ENCODE measurements at places on chromosomes 11 and 22.

- no peak overlapping the region for H3K4me3 ChIP-seq
- no peaks in the 10 kb centered on the region for H3K4me1 ChIP-seq
- H3K36me3 ChIP-seq: no peaks in the 10 kb centered on the region
- no peak for DNase-seq
- no peaks in the 10 kb centered on the region for H3K27me3 ChIP-seq
These were observed 78.4 kb downstream of the NAV2 start for GRCh38 chr11:19790831-19791552.

DNA sequence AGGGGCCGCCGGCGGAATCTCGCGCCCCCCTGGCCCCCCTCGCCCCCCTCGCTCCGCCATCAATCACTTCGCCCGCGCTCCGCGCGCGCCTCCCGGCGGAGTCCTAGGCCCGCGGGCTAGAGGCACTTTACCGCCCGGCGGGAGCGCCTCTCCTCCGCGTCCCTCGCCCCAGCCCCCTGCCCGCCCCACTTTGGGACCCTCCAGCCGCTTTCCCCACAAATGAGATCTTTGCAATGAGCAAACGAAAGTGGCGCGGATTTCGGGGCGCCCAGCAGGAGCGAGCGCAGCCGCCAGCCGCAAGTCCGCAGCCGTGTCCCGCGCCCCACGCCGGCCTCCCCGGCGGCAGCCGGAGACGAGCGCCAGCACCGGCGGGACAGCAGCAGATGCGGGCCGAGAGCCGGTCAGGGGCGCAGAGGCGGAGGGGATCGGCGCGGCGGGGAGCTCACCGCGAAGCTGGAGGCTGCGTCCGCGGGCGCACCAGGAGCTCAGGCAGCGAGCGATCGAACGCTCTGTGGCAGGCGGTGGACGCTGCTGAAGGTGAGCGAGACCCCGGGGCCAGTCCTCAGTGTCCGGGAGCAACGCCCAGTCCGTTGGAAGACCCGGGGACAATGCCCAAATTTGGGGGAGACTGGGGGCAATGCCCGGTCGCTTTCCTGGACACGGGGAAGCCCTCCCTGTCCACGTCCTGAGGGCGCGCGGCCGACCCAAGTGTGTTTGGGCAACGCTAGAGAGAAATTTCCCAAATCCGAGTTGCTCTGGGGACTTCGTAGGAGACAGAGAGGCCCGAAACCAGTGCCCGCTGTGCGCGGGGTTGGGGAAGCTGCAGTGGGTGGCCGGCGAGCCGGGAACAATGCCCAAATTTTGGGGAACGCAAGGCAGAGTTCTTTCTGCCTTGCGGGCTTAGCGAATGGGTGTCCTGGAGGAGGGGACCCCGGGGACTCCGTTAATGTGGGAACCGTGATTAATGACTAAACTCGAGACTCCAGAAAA is 1.5 kb upstream of the IGF2 start:
- no peak for DNase-seq
- H3K27me3 ChIP-seq: peaks cover 72% of the 10 kb centered on the region
- no peak overlapping the region for H3K4me3 ChIP-seq
- peaks cover 32% of the 10 kb centered on the region for H3K4me1 ChIP-seq
- H3K27ac ChIP-seq: no peak overlapping the region
- H3K36me3 ChIP-seq: no peaks in the 10 kb centered on the region

DNA sequence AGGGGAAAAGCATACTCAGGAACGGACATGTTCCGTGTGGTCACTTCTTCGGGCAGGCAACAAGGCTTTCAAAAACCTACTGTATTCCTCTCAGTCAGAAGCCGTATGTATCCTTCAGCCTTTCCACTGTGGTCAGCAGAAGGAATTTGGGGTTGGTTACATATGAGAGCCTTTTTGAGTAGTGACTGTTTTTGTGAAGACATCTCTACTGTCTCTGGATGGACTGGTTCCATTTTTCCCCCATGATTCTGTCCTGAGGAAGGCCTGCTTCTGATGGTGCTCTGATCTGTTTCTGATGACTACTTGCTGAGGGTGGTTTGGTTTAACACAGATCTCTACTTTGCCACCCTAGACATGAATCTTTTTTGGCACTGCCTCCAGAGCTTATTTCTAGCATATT is 63.7 kb upstream of the HORMAD2 start:
- no peak overlapping the region for H3K27ac ChIP-seq
- no peaks in the 10 kb centered on the region for H3K4me1 ChIP-seq
- H3K4me3 ChIP-seq: no peak overlapping the region
- peaks cover 86% of the 10 kb centered on the region for H3K36me3 ChIP-seq

DNA sequence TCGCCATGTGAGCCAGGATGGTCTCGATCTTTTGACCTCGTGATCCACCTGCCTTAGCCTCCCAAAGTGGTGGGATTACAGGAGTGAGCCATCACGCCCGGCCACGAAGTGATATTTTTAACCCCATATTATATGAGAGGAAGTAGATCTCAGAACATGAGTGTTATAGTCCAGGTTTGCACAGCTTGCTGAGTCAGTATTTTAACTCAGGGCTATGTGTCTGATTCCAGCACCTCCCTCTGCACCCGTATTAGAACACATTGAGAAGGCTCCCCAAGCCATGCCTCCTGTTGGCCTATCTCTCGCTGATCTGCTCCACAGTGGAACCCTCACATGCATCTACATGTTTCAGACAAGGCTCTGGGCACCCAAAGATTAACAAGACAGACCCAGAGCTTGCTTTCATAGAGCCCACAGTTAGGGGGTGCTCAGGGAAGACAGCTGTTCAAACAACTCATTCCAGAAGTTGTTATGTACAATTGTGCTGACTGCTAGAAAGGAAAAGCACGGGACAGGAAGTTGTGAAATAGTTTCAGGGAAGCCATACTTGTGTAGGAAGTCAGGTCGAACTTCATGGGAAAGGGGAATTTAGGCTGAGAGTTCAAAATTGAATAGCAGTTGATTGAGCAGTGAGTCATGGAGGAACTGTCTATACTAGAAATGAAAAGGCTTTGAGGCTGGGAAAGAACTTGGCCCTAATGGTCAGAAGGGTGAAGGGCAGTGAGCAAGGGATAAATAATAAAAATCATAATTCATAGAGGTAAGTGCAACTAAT is 49.3 kb upstream of the CLPB start:
- no peak overlapping the region for H3K27ac ChIP-seq
- no peak overlapping the region for H3K4me3 ChIP-seq
- H3K4me1 ChIP-seq: no peaks in the 10 kb centered on the region
- no peaks in the 10 kb centered on the region for H3K36me3 ChIP-seq
- H3K27me3 ChIP-seq: no peaks in the 10 kb centered on the region
- no peak for DNase-seq

GRCh38 chr11:70501051-70501901 is 102.9 kb downstream of the CTTN start:
- no peak for DNase-seq
- no peak overlapping the region for H3K4me3 ChIP-seq
- H3K27me3 ChIP-seq: no peaks in the 10 kb centered on the region
- H3K36me3 ChIP-seq: no peaks in the 10 kb centered on the region
- no peak overlapping the region for H3K27ac ChIP-seq
- H3K4me1 ChIP-seq: no peaks in the 10 kb centered on the region

DNA sequence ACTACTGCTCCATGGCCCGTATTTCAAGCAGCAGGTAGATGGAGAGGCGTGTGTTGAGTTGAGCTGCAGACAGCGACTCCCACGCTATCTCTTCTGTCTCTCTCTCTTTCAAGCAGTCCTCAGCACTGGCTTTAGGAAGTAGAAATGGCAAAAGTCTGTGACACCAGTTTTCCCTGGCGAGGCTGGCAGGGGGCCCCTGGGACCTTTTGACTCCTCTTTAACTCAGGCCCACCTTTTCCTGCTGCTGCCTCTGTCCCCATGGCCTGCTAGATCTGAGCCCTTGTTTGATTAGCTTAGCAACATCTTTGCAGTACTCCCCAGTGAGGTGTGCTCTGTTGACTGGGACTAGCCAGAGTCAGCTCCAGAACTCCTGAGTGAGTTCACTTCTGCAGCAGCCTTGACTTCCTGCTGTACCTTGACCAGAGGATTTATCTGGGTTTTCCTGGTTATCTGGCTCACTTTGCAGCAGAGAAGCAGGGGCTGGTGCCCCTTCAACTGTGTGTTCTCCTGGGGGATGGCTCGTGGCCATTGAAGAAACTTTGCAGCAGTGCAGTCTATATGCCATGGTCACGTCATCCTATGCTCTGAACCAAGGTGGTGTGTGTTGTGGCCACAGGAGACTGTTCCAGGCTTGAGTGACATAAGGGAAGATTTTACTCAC is 183.9 kb downstream of the DBX1 start:
- no peak overlapping the region for H3K4me3 ChIP-seq
- H3K27me3 ChIP-seq: no peaks in the 10 kb centered on the region
- H3K36me3 ChIP-seq: no peaks in the 10 kb centered on the region
- H3K27ac ChIP-seq: no peak overlapping the region

- no peak overlapping the region for H3K27ac ChIP-seq
- H3K36me3 ChIP-seq: no peaks in the 10 kb centered on the region
- H3K4me3 ChIP-seq: no peak overlapping the region
- H3K4me1 ChIP-seq: no peaks in the 10 kb centered on the region
- H3K27me3 ChIP-seq: no peaks in the 10 kb centered on the region
- DNase-seq: no peak
These were observed 116.0 kb upstream of the SYT13 start for GRCh38 chr11:45402049-45402630.

DNA sequence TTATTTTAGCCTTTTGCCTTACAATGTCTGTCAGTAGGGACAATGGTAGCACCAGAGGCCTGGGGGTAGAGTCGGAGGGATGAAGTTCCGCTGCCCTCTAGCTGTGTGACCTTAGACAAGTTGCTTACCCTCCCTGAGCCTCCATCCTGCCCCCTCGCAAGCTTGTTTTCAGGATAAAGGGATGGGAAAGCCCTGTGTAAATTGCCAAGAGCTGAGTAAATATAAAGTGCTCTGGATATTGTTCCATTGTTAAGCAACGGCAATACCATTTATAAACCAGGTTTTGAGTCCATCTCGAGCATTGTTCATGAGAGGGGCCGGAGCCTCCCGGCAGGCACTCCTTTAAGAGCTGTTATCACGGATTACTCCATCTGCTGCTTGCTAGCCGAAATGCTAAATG is 72.9 kb downstream of the ZBTB16 start:
- no peak for DNase-seq
- no peaks in the 10 kb centered on the region for H3K36me3 ChIP-seq
- no peaks in the 10 kb centered on the region for H3K27me3 ChIP-seq
- H3K4me3 ChIP-seq: no peak overlapping the region
- peaks cover 2% of the 10 kb centered on the region for H3K4me1 ChIP-seq

- DNase-seq: no peak
- H3K4me1 ChIP-seq: no peaks in the 10 kb centered on the region
- no peaks in the 10 kb centered on the region for H3K36me3 ChIP-seq
- H3K27me3 ChIP-seq: no peaks in the 10 kb centered on the region
- no peak overlapping the region for H3K27ac ChIP-seq
These were observed 67.3 kb upstream of the CSNK2A3 start for GRCh38 chr11:11420191-11420898.

All from effector memory CD4-positive, alpha-beta T cell (primary cell).